ENCODE measurements at places on chromosomes 16 and 17. TPM values are rescaled to one million over a fixed set of nuclear protein-coding genes. Genes with fewer than 3 reads are reported as not detected.

ARL5C gene
- total RNA-seq: not detected

TRPV2 gene
- total RNA-seq: 0.83 TPM

ITPRIPL2 gene
- 15.8 TPM for total RNA-seq

CCDC78 gene
- 3.4 TPM for total RNA-seq

CD300LF gene
- not detected for total RNA-seq

ZKSCAN2 gene
- 2.0 TPM for total RNA-seq

TEX19 gene
- total RNA-seq: 0.49 TPM

OR4D1 gene
- not detected for total RNA-seq

C17orf78 gene
- total RNA-seq: not detected

OTOP2 gene
- not detected for total RNA-seq

CDH1 gene
- total RNA-seq: 4.0 TPM

CCL7 gene
- 0.22 TPM for total RNA-seq

CBFA2T3 gene
- total RNA-seq: 0.77 TPM
